ENCODE measurements at places on chromosomes 11 and 22.

- no peak for DNase-seq
Observed at GRCh38 chr11:34614344-34615104, 6.4 kb upstream of the EHF start.

- DNase-seq, result no peak
Observed at GRCh38 chr11:92382311-92382710, 157.7 kb downstream of the FAT3 start.

DNA sequence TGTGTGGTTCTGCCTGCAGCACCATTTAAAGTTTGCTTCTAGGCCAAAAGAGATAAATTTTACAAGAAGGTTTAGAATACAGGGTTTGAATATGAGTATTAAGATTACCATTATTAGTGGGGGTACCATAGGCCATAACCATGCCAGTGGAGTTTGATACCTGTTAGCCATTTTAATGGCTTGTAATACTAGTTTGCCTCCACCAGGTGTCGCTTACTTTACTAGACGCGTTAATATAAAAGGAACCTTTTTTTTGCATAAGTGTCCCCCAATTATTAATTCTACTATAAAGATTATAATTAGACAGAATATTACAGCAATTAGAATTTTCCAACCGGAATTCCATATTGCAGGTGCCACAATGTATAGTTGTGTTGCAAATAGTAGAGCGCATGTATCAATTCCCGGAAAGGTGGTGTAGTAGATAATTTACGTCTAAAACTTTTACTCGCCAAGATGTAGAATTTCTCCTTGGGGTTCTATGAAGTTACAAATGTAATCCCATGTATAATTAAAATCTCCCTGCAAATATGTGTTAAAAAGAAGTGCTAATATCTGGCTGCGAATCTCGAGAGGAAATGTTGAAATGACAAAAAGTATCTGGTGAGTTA, 16.1 kb downstream of the MS4A6E start:
- DNase-seq, result no peak

- DNase-seq, result no peak
Observed at GRCh38 chr11:58495906-58496305, 12.0 kb downstream of the OR5B21 start.

DNA sequence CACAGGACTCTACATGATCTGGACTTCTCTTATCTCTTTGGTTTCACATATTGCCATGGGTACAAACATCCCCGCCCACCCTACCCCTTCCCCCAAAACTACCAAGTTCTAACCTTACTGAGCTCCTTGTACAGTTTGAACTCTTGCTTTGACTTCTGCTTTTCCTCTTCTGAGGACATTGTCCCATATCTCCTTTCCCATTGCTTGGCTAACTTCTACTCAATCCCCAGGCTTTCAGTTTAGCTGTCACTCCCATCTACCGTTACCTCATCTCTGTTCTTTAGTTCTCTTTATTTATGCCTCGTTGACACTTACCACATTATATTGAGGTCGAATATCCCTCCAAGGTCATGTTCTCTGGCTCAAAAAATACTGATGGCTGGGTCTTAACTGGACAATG, 393.5 kb upstream of the CADM1 start:
- DNase-seq, result no peak

DNA sequence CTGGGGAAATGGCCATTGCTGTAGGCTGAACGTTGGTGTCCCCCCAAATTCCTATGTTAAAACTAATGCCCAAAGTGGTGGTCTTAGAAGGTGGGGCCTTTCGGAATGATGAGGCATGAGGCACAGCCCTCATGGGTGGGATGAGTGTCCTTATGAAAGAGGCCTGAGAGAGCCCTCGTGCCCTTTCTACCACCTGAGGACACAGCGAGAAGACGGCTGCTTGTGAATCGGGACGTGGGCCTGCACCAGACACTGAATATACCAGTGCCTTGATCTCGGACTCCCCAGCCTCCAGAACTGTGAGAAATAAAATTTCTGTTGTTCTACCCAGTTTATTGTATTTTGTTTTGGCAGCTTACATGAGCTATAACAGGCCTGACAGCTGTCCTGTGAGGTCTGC, 162.9 kb upstream of the B3GAT1 start:
- DNase-seq, result no peak

DNA sequence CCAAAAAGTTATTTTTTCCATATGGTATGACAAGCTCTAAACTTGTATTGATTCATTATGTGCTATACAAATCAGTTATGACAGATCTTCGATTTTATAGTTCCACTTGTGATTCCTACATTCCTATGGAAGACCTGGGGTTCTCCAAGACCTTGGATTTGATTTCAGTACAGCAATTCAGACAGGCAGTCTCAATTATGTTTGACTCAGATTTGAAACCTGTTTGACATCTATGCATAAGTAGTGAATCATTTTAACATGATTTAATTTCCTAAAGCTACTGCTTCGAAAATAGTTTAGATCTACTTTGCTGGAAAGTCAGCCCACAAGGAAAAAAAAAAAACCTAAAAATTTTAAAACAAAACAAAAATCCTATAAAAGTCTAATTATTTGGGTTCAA, 820.4 kb downstream of the LUZP2 start:
- DNase-seq, result no peak

DNA sequence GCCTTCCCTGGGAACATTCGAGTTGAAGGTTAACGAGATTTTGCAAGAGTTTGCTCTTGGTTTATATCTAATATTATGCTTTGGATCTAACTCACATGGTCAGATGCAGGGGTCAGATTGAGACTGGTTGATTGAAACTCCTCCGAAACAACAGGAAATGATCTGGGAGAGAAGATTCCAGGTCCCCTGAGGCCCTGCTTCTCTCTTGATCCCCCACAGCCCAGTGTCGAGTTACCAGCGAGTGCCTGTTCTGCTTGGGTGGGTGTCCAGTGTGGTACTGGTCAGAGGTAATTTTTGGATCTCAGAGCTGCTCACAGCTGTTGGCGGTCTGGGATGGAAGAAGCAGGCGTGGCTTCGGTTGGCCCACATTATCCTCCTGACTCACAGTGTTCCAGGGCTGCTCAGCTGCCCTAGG, 9.2 kb downstream of the FBLN1 start:
- DNase-seq, result no peak
